NCI-H446 treated with DMSO at 0.1 percent for 48 hours (cell line): ENCODE measurements at places on chromosomes 6 and 20.

GRCh38 chr6:18958146-18958545 is 571.0 kb downstream of the RNF144B start:
- DNase-seq = no peak

DNA sequence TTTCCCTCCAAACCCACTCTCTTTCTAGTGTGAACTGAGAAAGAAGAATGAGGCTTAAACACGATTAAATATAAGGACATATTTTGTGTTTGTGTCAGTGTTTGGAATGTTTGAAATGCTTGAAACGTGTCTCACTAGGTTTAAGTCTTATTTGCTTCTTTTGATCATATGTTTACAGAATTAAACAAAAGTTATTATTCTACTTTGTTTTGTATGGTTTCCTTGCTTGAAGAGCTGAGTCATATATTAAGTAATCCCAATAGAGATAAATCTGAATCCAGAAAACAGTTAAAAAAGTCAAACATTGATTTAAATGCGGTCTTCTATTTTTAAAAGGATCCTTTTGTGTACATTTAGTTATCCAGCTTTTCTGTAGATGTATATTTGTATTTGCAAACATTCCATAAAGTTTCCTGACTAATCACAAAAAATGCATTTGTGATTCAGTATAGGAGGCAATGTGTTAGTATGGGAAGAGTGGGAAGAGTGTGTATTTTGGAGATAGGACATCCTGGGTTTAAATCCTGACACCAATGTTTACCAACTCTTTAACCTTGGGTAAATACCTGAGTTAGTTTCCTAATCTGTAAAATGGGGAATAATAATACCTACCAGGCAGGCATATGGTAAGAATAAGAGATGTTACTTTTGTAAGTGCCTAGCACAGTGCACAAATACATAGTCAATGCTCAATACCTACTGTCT is 72.9 kb downstream of the TSBP1 start:
- DNase-seq = no peak

DNA sequence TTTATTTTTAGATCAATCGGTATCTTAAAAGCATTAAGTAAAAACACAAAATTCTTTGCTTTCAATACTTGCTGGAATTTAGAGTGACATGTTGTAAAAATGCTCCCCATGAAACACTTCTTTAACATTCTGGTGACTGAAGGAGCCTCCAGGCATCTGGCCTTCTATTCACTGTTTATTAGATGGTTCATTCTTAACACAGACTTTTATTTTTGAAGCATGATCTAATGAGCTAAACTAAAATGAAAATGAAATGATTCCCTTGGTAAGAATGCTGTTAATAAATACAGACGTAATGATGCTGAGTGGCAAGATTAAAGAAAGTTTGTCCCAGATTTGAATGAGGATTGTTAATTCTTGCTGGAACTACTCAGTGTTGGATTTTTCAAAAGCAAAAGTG is 698.4 kb downstream of the TENT5A start:
- no peak for DNase-seq

DNA sequence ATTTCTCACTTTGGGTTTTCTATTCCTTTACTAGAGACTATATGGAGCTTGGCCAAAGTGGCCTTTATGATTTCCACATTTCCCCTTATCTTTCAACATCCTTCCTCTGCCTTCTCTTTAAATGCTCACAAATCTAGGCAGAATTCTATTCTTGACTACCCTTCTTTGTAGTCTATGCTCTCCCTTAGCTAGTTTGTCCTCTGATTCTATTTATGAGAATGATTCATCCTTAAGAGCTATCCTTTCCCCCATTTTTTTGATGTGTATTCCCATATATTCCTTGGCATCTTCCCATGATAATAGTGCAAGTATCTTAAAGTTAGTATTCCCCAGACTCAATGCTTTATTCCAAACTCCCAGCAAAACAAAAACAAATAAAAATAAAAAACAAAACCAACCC is 53.1 kb downstream of the IL20RA start:
- no peak for DNase-seq

GRCh38 chr6:25320459-25320858 is 41.3 kb downstream of the CARMIL1 start:
- no peak for DNase-seq

GRCh38 chr20:19423900-19424620 is 211.6 kb downstream of the SLC24A3 start:
- DNase-seq = no peak

GRCh38 chr6:153698001-153698400 is 341.0 kb upstream of the OPRM1 start:
- DNase-seq = no peak

- DNase-seq = no peak
These were observed 86.2 kb downstream of the CDS2 start for GRCh38 chr20:5212907-5213487.

- no peak for DNase-seq
These were observed 53.8 kb downstream of the DCBLD1 start for GRCh38 chr6:117536317-117536716.

DNA sequence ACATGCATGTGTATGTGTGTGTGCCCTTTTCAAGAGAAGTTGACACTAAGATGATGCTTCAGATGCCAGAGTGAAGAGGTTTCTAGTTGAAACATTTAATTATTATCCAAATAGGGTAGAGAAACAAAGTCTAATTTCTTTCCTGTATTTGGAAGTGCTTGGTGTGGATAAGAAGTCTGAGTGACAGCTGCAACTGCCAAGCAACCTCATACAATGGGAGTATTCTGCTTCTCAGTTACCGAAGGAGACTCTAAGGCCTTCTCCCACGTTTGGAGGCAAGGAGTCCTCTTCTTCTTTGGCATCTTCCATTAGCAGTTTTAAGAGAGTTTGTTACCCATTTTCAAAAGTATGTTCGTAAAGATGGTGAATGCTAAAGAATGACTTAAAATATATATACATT is 82.4 kb downstream of the HDGFL1 start:
- DNase-seq = no peak

DNA sequence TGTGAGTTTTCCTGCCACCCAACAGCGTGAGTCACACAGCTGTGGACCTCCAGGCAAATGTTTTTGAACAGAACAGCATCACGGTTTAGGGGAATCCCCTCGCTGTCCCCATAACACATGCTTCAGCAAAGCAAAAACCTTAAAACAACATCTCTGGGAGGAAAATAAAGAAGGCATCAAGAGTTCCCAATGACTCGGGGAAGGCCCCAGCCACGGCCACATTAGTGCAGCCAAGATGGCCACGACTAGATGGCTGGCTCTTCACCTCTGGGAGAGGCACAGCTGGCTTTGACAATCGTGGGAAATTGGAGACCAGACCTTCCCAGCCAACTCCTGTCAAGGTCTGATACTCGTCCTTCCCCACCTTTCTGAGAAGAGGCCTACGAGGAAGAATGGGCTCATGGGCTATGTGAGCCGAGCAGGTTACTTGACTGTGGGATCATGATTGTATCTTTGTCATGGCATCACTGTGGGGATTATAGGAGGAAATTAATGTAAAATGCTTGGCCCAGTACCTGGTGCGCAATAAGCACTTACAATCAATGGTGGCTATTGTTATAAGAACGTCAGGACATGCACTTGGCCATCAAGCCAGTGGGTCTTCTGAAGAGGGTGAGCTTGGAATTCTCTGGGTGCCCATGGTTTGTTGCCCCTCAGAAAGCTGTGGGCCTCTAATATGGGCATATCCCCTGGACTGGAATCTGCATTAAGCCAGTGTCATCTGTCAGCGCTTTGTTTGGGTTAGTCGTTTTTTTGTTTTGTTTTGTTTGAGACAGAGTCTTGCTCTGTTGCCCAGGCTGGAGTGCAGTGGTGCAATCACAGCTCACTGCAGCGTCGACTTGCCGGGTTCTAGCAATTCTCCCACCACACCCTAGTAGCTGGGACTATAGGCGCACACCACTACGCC is 43.6 kb downstream of the FGD2 start:
- no peak for DNase-seq

DNA sequence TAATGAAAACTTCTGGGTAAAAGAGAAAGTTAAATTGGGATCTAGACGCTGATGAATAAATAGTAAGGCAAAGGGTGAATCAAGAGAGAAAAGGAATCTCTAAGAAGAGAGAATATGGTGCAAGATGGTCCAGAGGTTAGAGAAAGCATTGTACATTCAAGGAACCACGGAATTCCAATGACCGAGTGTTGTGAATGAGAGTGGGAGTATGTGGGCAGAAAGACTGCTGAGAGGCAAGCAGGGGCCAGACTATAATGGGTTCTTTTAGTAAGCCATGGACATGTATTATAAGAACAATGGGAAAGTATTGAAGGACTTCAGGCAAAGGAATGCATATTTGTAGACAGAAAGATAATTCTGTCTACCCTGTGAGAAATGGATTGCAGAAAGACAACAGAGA is 45.2 kb downstream of the SPTLC3 start:
- DNase-seq = no peak

DNA sequence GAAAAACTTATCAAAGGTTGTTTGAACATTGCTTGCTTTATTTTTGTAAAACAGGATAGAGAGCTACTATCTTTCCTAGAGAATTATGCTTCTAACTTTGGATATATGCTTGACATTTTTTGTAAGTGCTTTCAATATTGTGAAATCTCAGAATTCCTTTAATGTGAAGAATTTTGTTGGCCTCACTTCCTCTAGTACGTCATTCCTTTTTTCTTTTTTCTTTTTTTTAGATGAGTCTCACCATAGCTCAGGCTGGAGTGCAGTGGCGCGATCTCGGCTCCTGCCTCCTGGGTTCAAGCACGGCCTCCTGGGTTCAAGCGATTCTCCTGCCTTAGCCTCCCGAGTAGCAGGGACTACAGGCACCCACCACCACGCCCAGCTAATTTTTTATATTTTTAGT is 668.1 kb downstream of the RFPL4B start:
- no peak for DNase-seq

DNA sequence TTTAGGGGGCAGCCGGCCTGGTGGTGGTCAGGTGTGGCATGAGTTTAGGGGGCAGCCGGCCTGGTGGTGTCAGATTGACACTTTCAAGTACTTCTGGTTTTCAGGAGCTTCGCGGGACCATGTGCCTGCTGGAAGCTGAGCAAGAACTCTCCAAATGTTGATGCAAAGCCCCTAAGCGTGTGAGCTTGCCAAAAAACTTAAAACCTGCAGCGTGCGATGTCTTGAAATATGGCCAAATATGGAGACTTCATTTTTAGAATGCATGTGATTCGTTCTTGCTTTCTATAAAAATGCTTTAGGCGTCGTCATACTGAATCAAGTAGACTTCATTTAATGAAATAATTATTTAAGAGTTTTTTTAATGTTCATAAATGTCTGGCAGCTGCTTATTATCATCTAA is 149.4 kb downstream of the SMOC2 start:
- DNase-seq = no peak

- DNase-seq = no peak
These were observed 54.1 kb downstream of the NUDT3 start for GRCh38 chr6:34338377-34338776.

- DNase-seq = no peak
These were observed 51.1 kb downstream of the TCP11 start for GRCh38 chr6:35089935-35090505.

- DNase-seq = no peak
These were observed 27.1 kb downstream of the DAAM2 start for GRCh38 chr6:39819228-39819627.

- DNase-seq = no peak
These were observed 116.2 kb downstream of the GMDS start for GRCh38 chr6:2129182-2129621.

DNA sequence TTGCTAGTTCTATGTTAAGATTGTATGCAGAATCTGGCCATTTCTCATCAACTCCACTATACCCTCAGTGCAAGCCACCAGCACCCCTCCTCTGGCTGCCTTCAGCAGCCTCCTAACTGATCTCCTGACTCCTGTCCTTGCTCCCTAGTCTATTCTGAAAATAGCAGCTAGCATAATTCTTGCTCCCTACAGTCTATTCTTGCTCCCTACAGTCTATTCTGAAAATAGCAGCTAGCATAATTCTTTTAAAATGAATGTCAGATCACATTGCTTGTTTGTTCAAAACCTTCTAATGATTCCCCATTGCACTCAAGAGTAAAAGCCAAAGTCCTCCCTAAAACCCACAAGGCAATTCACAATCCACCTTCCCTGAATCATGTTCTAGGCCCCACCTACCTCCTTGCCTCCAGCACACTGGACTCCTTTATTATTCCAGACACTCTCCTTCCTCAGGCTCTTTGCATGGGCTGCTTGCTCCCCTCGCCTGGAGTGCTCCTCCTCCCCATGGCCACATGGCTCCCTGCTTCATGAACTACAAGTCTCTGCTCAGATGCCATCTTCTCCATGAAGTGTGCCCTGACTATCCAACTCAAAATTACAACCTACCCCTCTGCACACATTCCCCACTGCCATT is 164.2 kb upstream of the TNFAIP3 start:
- no peak for DNase-seq

- no peak for DNase-seq
These were observed 141.5 kb downstream of the UNC5CL start for GRCh38 chr6:40897390-40898003.

GRCh38 chr6:165884813-165885765 is 222.0 kb upstream of the PDE10A start:
- no peak for DNase-seq

GRCh38 chr20:45860560-45861220 is 3.3 kb downstream of the ZSWIM3 start:
- no peak for DNase-seq

GRCh38 chr6:2839982-2840748 is 1.5 kb downstream of the SERPINB1 start:
- no peak for DNase-seq

GRCh38 chr6:6910734-6911295 is 196.9 kb upstream of the RREB1 start:
- no peak for DNase-seq

DNA sequence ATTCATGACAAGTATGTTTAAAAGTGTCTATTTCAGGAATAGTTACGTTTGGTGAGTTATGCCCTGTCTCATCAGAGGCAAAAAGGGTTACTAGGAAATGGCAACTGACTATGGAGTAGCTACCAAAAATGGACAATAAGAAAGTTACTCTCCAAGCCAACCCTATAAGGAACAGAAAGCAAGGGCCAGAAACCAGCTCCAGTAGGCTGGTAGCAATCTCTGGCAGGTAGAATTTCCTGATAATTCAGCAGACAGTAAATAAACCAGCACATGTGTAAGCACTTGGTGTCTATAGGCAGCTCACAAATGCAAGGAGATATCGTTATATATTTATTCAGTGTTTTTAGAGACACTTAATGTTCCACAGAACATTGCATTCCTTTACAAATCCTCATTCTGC is 20.3 kb downstream of the SOX4 start:
- DNase-seq = no peak

GRCh38 chr6:14718861-14719260 is 527.0 kb upstream of the JARID2 start:
- no peak for DNase-seq
